ENCODE measurements at places on chromosomes 2 and 18.
A peak's percentile ranks its signal among the peaks of the same experiment; 100 is the strongest.

GRCh38 chr2:85611217-85611704, 605 bp downstream of the C2orf68 start:
- no peak for DNase-seq

- no peak for DNase-seq
Observed at GRCh38 chr2:69804416-69804815, 25.0 kb upstream of the GMCL1 start.

DNA sequence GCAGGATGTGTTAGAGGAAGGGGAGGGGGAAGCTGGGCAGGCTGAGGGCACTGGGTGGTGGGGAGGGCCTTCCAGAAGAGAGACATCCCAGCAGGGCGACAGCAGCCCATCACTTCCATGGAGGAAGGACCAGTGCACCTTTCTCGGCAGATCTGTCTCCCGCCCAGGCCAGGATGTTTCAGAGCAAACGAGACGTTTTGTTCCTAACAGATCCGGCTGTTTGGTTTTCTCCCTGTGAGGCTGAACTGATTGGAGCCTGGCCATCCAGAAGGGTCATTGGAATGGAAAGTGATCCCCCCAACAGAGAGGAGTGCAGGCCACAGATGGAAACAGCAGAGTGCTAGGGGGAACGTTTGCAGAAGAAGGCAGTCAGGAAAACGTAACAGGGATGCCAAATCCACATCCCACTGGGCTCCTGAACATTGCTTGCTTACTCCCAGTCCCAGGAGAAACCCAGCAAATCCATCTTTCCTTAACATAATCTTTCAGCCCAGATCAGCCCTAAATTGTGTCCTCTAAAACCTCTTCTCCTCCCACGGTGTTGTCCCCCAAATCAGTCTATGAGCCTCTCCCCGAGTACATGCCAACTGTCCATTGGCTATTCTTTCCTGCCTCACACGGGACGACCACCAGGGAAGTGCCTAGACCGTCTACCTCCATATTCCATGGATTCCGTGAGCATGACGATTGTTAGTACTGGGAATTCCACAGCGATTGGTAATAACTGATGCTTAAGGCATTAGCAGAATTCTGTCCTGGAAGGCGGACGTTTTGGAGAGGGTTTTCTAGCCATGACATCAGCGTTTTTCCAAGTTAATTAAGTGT, 126.8 kb downstream of the SEPTIN10 start:
- no peak for DNase-seq

- DNase-seq = no peak
Observed at GRCh38 chr18:67109535-67109934, 407.0 kb downstream of the DSEL start.

GRCh38 chr2:85711578-85712060, 17.5 kb downstream of the GNLY start:
- no peak for DNase-seq

DNA sequence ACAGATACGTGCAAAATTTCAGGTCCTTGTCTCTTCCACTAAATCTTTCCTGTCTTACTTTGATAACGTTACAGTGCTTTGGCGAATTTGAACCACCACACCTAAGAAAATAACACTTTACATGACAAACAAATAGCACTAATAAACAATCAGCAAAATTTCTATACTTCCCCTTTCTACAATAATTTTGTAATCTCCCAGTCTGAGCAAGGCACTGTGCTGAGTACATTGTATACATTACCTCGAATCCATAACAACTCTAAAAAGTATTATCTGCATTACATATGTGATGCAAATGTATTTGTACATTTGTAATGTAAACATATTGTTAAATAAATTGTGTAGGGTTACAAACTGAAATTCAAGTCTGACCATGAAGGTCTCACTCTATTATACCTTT, 49.9 kb downstream of the RTN4 start:
- no peak for DNase-seq

DNA sequence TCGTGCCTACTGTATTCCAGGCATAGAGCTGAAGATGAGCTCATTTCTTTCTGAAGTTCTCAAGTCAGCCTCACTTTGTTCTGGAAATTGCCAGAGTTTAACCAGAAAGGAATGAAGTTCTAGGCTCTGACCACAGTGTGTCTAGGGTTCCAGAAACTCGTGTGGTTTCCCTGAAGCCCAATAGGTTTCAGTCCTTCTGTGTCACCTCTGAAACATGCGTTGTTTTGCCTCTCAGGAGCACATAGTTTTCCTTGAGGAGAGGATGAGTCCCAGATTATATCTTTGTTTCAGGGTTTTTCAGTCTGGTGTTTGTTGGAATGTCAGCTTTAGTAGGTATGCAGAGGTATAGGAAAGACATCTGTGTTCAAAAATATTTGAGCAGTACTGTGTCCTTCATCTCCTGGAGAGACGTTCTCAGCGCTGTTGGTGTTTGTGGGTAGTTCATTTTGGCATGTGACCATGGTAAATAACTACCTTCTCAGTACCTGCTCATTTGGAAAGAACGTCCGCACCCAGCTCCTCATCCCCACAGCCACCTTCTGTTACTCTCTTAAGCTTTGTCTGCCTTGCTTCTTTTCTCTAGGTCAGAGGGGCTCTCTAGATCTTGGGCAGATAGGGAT, 56.6 kb downstream of the RALBP1 start:
- no peak for DNase-seq

DNA sequence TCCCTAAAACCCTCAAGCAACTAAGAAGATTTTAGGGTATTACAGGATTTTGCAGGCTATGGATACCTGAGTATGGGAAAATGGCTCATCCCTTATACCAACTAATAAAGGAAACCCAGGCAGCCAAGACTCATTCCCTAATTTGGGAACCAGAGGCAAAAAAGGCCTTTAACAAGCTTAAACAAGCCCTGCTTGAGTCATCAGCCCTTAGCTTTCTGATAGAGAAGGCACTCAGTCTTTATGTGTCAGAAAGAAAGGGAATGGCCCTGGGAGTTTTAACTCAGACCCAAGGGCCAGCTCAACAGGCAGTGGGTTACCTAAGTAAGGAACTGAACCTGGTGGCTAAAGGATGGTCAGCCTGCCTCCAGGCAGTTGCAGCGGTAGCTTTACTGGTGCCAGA, 96.9 kb upstream of the RMP24 start:
- peak; percentile 45 for DNase-seq

DNA sequence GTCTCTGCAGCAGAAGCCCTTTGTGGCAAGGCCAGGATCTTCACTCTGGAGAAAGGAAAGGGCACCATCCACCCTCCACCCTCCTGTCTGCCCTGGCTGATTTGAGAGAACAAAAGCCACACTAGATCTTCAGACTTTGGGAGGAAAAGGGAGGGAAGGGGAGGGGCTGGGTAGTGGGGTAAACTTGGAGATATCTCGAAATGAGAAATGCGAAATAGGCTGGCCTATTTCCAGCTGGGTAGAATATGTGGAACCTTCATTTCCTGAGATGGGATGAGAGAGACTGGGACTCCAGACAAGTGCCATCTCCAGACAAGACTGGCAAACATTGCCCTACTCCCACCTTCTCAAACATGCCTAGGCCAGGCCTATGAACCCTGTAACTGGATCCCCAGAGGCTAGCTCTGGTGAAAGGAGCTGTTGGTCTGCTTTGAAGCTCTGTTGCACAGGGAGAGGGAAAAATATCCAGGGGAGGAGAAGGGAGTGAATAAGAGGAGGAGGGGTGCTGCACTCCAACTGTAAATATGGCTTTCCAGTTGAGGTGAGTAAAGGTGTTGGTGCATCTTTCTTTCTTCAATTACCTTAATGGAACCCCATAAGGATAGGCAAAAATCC, 1.7 kb downstream of the HOXD12 start:
- no peak for DNase-seq

GRCh38 chr2:148796735-148797512, 78.1 kb upstream of the KIF5C start:
- no peak for DNase-seq

Data from epithelial cell of prostate (primary cell).